ENCODE measurements at places on chromosomes 6 and 20. TPM values are rescaled to one million over a fixed set of nuclear protein-coding genes. Genes with fewer than 3 reads are reported as not detected.

Gene SOX4
- 0.75 TPM for polyA plus RNA-seq

Gene GATA5
- not detected for polyA plus RNA-seq

Gene DEFB127
- not detected for polyA plus RNA-seq

Gene MMP24
- 0.06 TPM for polyA plus RNA-seq

Gene BMP6
- polyA plus RNA-seq, result not detected

Gene CST2
- not detected for polyA plus RNA-seq

Gene NKAIN2
- not detected for polyA plus RNA-seq

Gene UBD
- not detected for polyA plus RNA-seq

Gene SRXN1
- polyA plus RNA-seq, result 31.0 TPM

Gene HIVEP2
- 0.13 TPM for polyA plus RNA-seq

Gene PRDM1
- polyA plus RNA-seq, result 25.3 TPM

Gene PLEKHG1
- polyA plus RNA-seq, result 0.29 TPM

Gene CD83
- 11.8 TPM for polyA plus RNA-seq

Gene OPN5
- not detected for polyA plus RNA-seq

Gene RAD21L1
- polyA plus RNA-seq, result not detected

Gene OR2H2
- not detected for polyA plus RNA-seq

Gene KCNB1
- not detected for polyA plus RNA-seq

Gene SMLR1
- polyA plus RNA-seq, result not detected

Gene HLA-DQB1
- 2.5 TPM for polyA plus RNA-seq

Gene SLC35D3
- polyA plus RNA-seq, result not detected

Gene EMILIN3
- polyA plus RNA-seq, result not detected

Gene RNF144B
- 1.1 TPM for polyA plus RNA-seq

Gene MUC21
- not detected for polyA plus RNA-seq

Gene ANKRD66
- polyA plus RNA-seq, result not detected

Gene AVP
- not detected for polyA plus RNA-seq

Gene SDCBP2
- 1.3 TPM for polyA plus RNA-seq

Gene CGA
- not detected for polyA plus RNA-seq

Gene ZNF311
- not detected for polyA plus RNA-seq

Gene BTBD3
- 1.8 TPM for polyA plus RNA-seq
